ENCODE measurements at places on chromosomes 4 and X. TPM values are rescaled to one million over a fixed set of nuclear protein-coding genes. Genes with fewer than 3 reads are reported as not detected.

NIPAL1 gene
- 1.7 TPM for polyA plus RNA-seq

NLRP2B gene
- not detected for polyA plus RNA-seq

TLR10 gene
- 0.20 TPM for polyA plus RNA-seq

FAM241A gene
- polyA plus RNA-seq = 0.42 TPM

ANAPC4 gene
- polyA plus RNA-seq = 6.7 TPM

TMSB15B gene
- polyA plus RNA-seq = 21.0 TPM

ITGB1BP2 gene
- not detected for polyA plus RNA-seq

VCX2 gene
- not detected for polyA plus RNA-seq

DHX15 gene
- 63.8 TPM for polyA plus RNA-seq

BGN gene
- polyA plus RNA-seq = 149 TPM

TRO gene
- 34.6 TPM for polyA plus RNA-seq

ATOH1 gene
- not detected for polyA plus RNA-seq

NXF2B gene
- polyA plus RNA-seq = not detected

GABRG1 gene
- 1.8 TPM for polyA plus RNA-seq

KIAA1210 gene
- not detected for polyA plus RNA-seq

GPRASP2 gene
- 30.9 TPM for polyA plus RNA-seq

KCNIP4 gene
- polyA plus RNA-seq = 4.0 TPM

ZFYVE28 gene
- polyA plus RNA-seq = 5.5 TPM

COL25A1 gene
- not detected for polyA plus RNA-seq

NKRF gene
- 12.5 TPM for polyA plus RNA-seq

QRFPR gene
- polyA plus RNA-seq = 1.9 TPM

F11 gene
- polyA plus RNA-seq = not detected

WFS1 gene
- 39.2 TPM for polyA plus RNA-seq

TMPRSS11F gene
- polyA plus RNA-seq = not detected

MAGEA6 gene
- polyA plus RNA-seq = 2.5 TPM

NALF2 gene
- polyA plus RNA-seq = 4.8 TPM

DDX53 gene
- not detected for polyA plus RNA-seq

CLDN34 gene
- polyA plus RNA-seq = not detected

G6PD gene
- 64.6 TPM for polyA plus RNA-seq

HDAC6 gene
- 97.9 TPM for polyA plus RNA-seq

NEUROG2 gene
- polyA plus RNA-seq = 0.19 TPM

PLXNB3 gene
- polyA plus RNA-seq = 38.0 TPM

CLGN gene
- polyA plus RNA-seq = 6.4 TPM

GC gene
- polyA plus RNA-seq = not detected

YIPF7 gene
- not detected for polyA plus RNA-seq

VSIG1 gene
- polyA plus RNA-seq = not detected

CHRDL1 gene
- polyA plus RNA-seq = 5.7 TPM

EGFL6 gene
- polyA plus RNA-seq = 0.22 TPM

ASB5 gene
- not detected for polyA plus RNA-seq

FRMD7 gene
- not detected for polyA plus RNA-seq

CENPVL2 gene
- not detected for polyA plus RNA-seq

TNIP3 gene
- not detected for polyA plus RNA-seq

MXRA5 gene
- polyA plus RNA-seq = 1.5 TPM

PCYT1B gene
- 15.6 TPM for polyA plus RNA-seq

IQCM gene
- not detected for polyA plus RNA-seq

HSFX2 gene
- 1.9 TPM for polyA plus RNA-seq

PDE6B gene
- polyA plus RNA-seq = 8.7 TPM

ODAPH gene
- polyA plus RNA-seq = not detected

SPANXN2 gene
- not detected for polyA plus RNA-seq

NAP1L5 gene
- polyA plus RNA-seq = 11.4 TPM

GPAT3 gene
- 0.36 TPM for polyA plus RNA-seq

PF4V1 gene
- polyA plus RNA-seq = not detected

CT45A3 gene
- polyA plus RNA-seq = 0.42 TPM

All from brain (organoid and tissue), 16 donors.